ENCODE measurements at places on chromosomes 2 and 18. TPM values are rescaled to one million over a fixed set of nuclear protein-coding genes. Genes with fewer than 3 reads are reported as not detected.

Gene MREG
- polyA plus RNA-seq, result 0.51 TPM

Gene RBKS
- 0.88 TPM for polyA plus RNA-seq

Gene ATRAID
- polyA plus RNA-seq, result 140 TPM

Gene ZSWIM2
- not detected for polyA plus RNA-seq

Gene TM4SF20
- not detected for polyA plus RNA-seq

Gene PROKR1
- not detected for polyA plus RNA-seq

Gene EFEMP1
- polyA plus RNA-seq, result 15.7 TPM

Gene ABHD1
- polyA plus RNA-seq, result 0.29 TPM

Gene HOXD8
- 0.35 TPM for polyA plus RNA-seq

Gene ACYP2
- polyA plus RNA-seq, result 56.5 TPM

All from heart right ventricle (tissue), 16 donors.